ENCODE measurements at places on chromosomes 7 and 10.

GRCh38 chr10:132420981-132421846, 24.2 kb downstream of the PWWP2B start:
- peak; percentile 22 for DNase-seq

- no peak for DNase-seq
Observed at GRCh38 chr10:115051216-115051615, 41.9 kb upstream of the ATRNL1 start.

DNA sequence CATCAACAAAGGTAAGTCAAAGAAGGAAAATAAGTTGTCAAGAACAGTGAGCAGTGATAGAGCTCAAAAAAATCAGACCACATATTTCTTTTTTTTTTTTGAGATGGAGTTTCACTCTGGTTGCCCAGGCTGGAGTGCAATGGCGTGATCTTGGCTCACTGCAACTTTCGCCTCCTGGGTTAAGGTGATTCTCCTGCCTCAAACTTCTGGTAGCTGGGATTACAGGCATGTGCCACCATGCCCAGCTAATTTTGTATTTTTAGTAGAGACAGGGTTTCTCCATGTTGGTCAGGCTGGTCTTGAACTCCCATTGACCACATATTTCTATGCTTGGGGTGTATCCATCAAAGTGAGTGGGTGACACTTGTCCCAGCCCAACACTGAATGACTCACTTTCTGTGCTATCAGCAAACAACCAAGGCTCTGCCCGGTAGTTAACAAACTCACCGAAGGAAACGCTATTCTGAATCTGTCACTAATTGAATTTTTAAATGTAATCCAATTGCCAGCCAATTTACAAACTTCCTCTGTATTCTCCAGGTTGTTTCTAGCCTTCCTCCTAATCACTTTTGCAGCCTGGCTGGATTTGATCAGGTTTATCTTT, 19.6 kb upstream of the SMNDC1 start:
- peak; percentile 39 for DNase-seq

GRCh38 chr7:114934713-114935112, 12.8 kb downstream of the MDFIC start:
- peak; percentile 32 for DNase-seq

- no peak for DNase-seq
Observed at GRCh38 chr7:132551439-132551838, 24.8 kb downstream of the PLXNA4 start.

DNA sequence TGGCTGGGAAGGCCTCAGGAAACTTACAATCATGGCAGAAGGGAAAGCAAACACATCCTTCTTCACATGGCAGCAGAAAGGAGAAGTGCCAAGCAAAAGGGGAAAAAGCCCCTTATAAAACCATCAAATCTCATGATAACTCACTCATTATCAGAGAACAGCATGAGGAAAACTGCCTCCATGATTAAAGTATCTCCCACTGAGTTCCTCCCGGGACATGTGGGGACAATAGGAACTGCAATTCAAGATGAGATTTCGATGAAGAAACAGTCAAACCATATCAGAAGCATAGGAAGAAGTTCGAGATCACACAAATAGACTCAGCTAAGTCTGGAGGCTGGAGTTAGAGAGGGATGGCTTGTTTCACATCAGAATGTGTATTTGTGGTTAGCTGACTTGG, 869.4 kb upstream of the PHF14 start:
- no peak for DNase-seq

GRCh38 chr10:11046776-11047160, 29.1 kb downstream of the CELF2 start:
- DNase-seq, result no peak

GRCh38 chr7:98594787-98595186, 22.3 kb upstream of the NPTX2 start:
- no peak for DNase-seq

DNA sequence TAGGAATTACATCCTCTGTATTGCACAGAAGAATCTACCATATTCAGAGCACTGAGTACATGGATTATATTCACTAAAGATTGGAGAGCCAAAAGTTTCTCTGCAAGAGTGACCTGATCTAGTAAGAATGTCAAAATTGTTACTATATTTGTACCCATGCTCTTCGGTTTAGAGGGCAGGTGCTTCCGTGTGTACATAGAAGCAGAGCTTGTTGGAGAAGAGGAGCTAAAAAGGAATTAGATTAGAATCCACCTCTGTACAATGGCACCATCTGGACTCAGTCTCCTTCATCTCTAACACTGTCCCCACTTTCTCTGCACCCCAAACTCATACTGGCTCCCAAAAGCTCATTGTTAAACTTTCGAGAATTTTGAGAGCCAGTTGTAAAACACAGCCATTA, 8.3 kb downstream of the CALD1 start:
- DNase-seq, result no peak

- peak; percentile 94 for DNase-seq
Observed at GRCh38 chr10:21329995-21330627, 195.4 kb downstream of the SKIDA1 start.

DNA sequence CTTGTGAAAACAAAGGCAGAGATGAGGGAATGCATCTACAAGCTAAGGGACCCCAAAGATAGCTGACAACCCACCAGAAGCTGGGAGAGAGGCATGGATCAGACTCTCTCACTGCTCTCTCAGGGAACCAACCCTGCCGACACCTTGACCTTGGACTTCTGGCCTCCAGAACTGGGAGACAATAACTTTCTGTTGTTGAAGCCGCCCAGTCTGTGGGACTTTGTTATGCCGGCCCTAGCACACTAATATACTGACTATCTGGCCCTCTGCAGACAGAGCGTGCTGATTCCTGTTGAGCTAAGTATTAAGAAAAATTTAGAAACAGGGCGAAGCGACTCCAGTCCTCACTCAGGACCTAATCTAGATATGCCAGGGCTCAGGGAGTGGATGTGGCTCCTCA, 144.3 kb upstream of the TCF7L2 start:
- no peak for DNase-seq

GRCh38 chr7:100048680-100049079, 894 bp upstream of the ZSCAN21 start:
- no peak for DNase-seq

DNA sequence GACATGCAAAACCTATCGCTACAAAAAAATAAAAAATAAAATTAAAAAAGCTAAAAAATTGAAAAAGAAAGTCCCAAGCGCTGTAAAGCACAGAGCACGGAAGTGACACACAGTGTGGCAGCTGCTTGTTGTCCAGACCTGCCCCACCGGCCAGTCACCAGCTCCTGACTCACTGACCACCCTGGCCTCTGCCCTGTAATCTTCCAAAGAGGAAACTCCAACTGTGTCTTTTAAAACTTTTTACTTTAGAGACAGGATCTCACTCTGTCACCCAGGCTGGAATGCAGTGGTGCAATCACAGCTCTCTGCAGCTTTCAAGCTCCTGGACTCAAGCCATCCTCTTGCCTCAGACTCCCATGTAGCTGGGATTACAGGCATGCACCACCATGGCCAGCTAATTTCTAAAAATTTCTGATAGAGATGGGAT, 23.6 kb downstream of the GNA12 start:
- DNase-seq, result peak; percentile 92

GRCh38 chr7:158123214-158123613, 464.4 kb downstream of the PTPRN2 start:
- DNase-seq, result no peak

DNA sequence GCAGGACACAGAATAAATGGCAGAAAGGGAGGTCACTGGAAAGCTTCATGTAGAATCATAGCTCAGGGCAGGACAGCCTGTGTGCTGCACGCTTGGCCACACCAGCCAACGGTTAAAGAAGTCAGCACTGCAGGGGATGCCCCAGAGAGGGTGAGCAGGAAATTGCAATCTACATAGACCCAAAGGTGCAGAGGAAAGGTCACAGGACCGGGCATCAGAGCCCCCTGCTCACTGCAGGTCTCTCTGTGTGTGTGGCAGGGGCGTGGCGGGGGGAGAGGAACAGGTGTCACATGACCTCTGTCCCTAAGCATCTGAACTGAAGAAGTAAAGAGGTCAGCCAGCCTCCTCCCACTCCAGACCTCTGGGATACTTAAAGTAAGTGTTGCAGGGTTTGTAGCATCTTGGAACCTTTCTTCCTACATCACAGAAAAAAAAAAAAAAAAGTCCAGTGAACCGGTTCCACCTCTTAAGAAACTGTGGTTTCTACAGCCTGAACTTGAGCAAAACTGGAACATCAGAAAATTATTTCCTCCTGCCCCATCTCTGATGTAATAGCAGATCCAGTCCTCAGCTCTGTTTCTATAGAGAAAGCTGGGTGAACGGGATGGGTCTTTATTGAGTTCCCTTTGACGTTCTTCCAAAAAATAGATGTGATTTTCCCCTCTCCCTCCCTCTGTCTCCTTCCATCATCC, 64.3 kb downstream of the RGS10 start:
- no peak for DNase-seq

- peak; percentile 36 for DNase-seq
Observed at GRCh38 chr7:6272481-6273323, at the start of gene CYTH3. CYTH3 (minus strand) TSS chr7:6272624; CDS start chr7:6272507, 117 bp downstream.
